ENCODE measurements at places on chromosomes 7 and 10.
A peak's percentile ranks its signal among the peaks of the same experiment; 100 is the strongest.

GRCh38 chr10:105540381-105540780 lies 899.3 kb downstream of the SORCS3 start:
- no peak for DNase-seq

DNA sequence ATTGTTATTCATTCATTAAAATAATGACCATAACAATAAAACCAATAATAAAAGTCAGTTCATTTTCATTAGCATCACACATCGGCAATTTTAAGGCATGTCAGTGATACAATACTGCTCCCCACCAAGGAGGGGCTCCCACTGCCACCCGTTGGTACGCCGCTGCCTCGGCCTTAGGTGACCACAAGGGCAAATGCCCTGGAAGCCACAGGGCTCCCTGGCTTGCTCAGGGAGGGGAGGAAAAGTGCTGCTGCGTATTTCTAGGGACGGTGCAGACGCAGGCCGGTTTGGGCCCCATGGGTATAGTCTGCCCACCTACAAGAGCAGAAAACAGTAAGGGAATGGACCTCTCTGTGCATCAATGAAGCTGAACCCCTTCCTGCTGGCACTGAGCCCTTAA lies 85.1 kb downstream of the SLIT1 start:
- no peak for DNase-seq

- DNase-seq, result no peak
Measured at GRCh38 chr10:22335173-22335933, 9.9 kb upstream of the SPAG6 start.

DNA sequence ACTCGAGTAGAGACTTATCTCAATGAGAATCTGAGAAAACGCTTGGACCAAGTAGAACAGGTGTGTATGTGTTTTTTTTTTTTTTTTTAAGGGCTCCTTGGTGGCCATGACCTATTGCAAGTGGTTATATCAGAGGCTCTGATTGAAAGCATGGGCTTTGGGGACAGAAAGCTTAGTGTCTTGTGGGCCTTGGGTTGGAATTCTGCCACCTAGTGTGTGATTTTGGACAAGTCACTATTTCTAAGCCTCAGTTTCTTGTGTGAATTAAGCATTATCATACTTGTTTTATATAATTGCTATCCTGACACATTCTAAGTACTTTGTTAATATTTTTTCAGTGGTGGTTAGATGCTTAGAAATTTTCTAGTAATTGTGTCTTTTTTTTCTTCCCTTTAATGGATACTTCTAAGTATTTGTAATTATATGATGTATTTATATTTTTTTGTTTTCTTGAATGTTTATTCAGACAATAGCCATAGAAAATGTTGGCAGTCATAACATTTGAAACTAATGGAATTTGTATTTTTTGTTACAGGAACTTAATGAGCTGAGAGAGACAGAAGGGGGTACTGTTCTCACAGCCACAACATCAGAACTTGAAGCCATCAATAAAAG lies 33.1 kb downstream of the SMC3 start:
- DNase-seq, result no peak

DNA sequence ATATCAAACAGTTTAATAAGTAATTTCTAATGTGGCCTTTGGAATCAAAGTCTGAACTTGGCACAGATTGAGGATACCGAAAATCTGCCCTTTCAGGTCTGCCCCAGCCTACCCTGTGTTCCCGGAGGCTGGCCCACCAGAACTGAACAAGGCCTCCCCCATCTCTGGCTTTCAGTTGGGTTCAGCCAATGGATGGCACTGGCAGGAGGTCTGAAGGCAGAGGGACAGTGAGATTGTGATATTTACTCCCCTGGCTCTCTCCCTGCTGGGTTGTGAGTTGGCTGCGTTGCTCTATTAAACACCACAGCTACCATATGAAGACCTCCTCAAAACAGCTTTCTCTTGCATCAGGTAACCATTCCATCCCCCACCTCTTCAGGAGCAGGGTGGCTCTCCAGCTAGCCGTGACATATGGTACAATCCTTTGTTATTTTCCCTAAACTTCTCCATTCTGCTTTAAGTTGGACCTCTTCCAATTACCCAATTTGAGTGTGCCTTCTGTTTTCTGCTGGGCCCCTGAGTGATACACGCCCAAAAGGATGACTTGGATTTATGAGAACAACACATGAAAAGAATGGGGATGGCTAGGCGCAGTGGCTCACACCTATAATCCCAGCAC lies 28.1 kb downstream of the DNMBP start:
- no peak for DNase-seq

DNA sequence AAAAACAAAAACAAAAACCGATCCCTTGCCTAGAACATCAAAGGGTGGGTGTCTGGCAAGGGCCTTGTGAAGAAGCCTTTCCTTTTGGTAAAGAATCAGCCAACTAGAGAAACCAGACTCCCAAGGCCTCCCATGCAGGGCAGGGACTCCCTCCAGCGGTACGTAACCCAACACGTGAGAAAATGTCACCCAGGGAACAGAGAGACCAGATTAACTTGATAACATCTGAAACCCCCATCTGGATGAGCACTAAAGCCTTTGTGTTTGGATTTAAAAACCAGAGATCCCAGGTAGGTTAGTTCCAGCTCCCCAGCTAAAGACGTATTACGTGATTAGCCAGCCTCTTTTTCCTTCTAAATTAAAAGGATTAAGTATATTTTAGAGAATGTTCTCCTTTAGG lies 3.0 kb upstream of the HABP2 start:
- DNase-seq, result no peak

GRCh38 chr7:11726001-11726793 lies 105.8 kb downstream of the THSD7A start:
- no peak for DNase-seq

DNA sequence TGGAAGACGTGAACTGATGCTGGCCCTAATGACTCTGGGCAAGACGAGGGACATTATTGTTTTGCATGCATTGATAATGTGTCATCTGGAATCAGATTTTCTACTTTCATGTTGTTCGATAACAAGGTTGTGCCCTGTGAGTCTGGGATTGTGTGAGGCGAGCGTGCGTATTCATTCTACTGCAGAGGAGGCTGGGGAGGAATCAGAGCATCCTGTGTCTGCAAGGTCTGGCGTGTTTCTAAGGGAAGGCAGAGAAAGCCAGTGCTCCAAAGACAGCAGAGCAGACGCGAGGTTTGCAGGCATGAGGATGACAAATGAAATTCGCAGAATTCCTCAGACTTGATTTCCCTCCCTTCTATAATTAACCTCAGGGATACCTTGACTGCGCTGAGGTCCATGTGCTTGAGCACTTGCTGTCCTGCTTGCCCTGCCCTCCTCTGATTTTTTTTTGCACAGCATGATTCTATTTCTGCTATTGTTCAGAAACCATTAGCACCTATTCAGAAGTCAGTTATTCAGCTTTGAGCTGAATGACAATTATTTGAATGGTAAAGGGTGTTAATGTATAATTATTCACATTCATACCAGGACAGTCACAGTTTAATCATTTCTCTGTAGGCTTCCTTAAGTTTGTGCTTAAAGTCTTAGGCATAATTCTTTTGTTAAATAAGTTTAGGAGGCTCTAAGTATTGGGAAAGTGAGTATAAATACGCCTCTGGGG lies 233.6 kb downstream of the EBF3 start:
- DNase-seq, result no peak

DNA sequence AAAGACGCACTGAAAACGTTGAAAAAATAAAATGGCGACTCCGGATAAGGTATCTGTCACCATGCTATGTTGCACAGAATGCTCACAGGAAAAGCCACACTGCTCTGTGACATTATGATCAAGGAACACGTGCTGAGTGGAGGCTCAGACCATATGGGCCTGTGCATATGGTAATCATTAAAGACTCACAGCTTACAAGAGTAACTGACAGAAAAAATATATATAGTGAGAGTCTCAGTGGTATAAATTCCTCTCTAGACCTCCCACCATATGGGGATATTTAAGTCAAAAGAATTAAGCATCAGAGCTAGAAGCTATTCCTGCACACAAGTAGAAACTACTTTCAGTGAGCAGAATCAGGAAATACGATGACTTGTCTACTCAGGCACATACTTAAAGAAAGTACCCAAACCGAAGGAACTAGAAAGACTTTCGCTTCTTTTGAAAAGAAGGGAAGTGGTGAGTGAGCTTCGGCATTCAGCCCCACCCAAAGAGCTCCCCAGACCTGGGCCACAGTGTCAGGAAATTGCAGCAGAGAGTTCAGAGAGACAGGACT lies 65.1 kb upstream of the MPP7 start:
- no peak for DNase-seq

DNA sequence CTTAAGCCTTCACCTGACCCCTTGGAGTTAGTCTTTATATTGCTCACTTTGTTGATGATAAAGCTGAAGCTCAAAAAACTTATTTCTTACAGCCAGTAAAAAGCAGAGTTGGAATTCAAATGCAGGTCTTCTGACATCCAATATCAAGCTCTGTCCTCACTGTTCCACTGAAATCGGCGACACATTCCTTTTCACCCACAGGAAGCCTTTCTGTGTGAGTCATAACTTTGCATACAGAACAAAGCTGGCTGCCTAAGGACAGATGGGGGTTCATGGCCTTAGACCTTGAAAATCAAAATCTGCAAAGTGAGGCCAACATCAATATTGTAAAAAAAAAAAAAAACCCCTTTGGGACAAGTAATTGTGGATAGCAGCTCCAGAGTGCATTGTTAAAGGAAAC lies 21.8 kb upstream of the AKR1B1 start:
- DNase-seq, result no peak

DNA sequence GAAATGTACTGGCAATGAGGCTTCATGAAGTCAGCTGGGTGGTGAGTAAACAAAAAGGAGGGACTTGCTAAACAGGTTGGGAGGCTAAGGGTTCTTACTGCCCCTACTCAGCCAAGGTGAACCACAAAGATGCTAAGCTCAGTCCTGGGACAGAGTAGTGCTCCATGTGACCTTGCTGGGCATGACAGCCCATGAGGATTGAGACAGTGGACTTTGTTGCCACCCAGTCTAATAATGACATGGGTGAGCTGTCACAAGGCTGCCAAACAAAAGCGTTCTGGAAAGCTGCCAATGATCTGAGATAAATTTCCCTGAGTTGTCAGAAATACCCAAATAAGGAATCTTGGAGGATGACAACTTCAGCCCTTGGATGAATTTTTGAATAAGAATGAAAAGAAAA lies 75.2 kb downstream of the CLEC2L start:
- no peak for DNase-seq

DNA sequence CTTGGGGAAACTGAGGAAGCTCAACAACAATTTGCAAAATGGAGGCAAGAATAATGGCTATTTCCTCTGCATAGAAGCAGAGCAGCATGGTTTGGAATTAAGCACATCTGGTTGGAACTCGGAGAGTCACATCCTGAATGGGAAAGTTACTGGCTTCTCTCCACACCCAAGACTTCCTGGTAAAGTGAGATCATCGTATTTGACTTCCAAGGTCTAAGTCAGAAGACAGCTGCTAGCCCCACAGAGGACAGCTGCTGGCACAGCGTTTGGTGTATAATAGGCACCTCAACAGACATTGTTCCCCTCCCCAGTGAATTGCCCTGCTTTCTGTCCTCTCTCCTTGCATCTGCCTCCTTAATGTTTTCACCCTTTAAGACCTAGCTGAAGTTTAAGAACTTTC lies 37.0 kb upstream of the NRF1 start:
- DNase-seq, result no peak

DNA sequence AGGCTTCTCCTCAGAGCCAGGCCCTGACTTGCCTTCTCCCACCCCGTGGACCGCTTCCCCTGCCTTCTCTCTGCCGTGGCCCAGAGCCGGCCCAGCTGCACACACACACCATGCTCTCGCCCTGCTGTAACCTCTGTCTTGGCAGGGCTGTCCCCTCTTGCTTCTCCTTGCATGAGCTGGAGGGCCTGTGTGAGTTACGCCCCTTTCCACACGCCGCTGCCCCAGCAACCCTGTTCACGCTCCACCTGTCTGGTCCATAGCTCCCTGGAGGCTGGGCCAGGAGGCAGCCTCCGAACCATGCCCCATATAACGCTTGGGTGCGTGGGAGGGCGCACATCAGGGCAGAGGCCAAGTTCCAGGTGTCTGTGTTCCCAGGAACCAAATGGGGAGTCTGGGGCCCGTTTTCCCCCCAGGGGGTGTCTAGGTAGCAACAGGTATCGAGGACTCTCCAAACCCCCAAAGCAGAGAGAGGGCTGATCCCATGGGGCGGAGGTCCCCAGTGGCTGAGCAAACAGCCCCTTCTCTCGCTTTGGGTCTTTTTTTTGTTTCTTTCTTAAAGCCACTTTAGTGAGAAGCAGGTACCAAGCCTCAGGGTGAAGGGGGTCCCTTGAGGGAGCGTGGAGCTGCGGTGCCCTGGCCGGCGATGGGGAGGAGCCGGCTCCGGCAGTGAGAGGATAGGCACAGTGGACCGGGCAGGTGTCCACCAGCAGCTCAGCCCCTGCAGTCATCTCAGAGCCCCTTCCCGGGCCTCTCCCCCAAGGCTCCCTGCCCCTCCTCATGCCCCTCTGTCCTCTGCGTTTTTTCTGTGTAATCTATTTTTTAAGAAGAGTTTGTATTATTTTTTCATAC lies 38.0 kb downstream of the LIMK1 start:
- DNase-seq, result no peak

- DNase-seq, result no peak
Measured at GRCh38 chr7:43646603-43647338, 63.9 kb downstream of the STK17A start.

GRCh38 chr7:133022661-133023060 lies 59.2 kb downstream of the CHCHD3 start:
- no peak for DNase-seq

DNA sequence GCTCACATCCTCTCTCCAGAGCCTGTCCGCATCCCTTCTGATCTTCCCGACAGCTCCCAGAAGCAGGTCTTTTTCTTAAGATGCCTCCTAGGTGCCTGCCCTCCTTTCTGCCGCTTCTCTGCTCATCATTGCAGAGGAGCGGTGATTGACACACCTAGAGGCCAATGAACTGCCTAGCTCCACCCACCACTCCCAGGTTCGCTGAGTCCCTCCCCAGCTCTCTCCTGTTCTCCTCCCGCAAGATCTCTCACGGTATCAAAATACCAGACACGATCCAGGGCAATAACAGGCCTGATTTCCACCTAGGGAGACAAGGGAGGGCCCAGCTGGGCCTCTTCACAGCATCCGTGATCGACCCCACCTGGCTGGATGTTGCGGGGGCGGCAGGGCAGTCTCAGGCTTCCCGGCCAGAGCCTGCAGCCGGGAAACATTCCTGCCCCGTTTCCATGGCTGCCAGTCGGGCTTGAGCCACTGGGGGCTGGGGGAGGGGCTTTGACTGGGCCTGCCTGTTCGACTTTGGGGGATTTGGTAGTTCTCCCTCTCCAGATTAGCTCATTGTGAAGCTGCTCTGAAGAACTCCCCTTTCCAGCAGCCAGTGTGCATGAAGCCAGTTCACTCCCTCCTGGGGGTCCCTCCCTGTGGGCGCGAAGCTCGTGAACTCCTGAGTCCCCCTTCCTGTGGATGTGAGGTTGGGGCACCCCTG lies 373.5 kb downstream of the RPS24 start:
- DNase-seq, result peak; percentile 81

- DNase-seq, result no peak
Measured at GRCh38 chr10:129741280-129741977, 222.6 kb downstream of the EBF3 start.

GRCh38 chr7:101940830-101941229 lies 123.4 kb downstream of the CUX1 start:
- no peak for DNase-seq

DNA sequence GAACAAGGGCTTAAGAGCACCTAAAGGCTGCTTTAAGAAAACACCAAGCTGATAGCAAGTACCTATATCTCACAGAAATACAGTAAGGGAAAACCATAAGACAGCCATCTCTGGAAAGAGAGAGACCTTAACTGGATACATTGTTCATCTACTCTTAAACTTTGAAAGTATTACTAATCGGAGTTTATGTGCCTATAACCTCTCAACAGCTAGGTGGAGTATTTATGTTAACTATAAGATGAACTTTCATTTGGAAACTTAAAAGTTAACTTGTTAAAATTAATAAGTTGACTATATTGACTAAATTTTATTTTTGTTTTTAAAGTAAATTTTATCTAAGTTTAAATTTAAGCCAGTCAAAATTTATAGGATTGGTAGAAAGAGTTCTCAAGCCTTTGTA lies 90.6 kb downstream of the USP6NL start:
- DNase-seq, result no peak
